Jurkat, Clone E6-1 (cell line): ENCODE measurements at places on chromosomes 6 and 20.

DNA sequence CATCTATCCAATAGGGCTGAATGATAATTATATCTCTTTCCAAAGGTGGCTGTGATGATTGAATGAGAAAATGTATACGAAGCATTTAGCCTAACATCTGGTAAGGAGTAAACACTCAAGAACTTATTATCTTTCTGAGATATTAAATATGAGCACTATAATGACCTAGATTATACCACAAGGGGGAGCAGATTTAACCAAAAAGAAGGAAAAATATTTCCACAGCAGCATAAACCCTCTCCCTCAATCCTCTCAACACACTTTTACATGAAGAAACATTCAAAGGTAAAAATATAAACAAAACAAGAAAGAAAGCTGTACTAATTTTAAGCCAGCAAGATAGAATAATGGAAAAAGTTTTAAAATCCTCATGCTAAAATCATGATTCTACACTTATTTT is 68.4 kb downstream of the SHPRH start:
- no peak for DNase-seq

- no peak for DNase-seq
These were observed 45.1 kb downstream of the RAMACL start for GRCh38 chr6:166541366-166541765.

DNA sequence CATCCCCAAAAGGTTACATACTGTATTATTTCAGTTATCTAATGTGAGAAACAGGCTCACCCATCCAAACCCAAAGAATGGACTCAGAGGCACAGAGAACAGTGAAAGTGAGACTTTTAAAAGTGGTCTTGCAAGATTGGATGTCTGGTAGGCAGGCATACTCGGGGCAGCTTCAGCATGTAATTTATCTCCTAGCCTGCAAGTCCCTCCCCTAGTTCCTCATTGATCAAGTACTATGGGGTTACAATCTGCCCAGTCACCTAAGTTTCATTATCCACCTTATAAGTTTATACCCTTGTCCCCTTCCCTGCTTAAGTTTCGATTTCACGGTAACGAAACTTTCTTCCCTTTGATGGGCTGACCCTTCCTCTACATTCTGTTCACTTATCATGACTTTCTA is 20.8 kb upstream of the ZNF451 start:
- DNase-seq, result no peak

DNA sequence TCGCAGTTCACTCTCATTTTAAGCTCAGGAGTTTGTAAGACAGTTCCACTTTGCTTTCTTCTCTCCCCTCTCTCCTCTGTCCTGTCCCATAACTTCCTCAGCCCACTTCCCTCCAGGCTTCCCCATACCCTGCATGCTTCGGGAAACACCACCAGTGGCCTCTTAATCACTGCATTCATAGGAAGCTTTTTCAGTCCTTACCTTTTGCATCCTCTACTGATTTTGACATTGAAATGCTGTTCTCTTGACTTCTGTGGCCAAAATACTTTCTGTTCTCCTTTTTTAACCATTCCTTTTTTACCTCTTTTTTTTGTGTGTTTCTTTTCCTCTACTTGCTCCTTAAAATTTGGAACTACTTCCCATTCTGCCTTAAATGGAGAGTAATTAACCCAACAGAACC is 69.7 kb downstream of the HIVEP1 start:
- no peak for DNase-seq

GRCh38 chr20:60137657-60138245 is 179.5 kb downstream of the CDH26 start:
- DNase-seq, result peak; percentile 87
